ENCODE measurements at places on chromosomes 3 and 15. TPM values are rescaled to one million over a fixed set of nuclear protein-coding genes. Genes with fewer than 3 reads are reported as not detected.

The DUOXA2 gene
- total RNA-seq = not detected

The FGD5 gene
- 196 TPM for total RNA-seq

The STOML1 gene
- 19.9 TPM for total RNA-seq

The ITGB5 gene
- 107 TPM for total RNA-seq
